ENCODE measurements at places on chromosomes 12 and 14.

DNA sequence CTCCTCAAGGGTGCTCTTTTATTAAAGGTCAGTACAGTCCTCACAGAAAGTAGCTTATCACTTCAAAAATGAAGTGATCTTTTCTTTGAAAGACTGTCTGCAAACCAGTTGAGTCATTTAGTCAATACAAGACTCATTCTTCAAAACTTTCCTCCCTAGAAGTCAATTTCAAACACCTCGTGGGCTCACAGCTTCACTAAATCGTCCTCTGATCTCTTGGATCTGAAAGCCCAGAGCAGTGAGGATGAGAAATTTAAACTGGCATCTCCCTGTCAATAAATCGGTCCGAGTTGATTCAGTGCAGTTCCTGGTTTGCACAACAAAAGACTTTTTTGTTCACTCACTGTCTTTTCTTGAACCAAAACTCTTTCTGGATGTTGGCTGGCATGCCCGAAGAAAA is 44.5 kb downstream of the NUAK1 start:
- H3K4me3 ChIP-seq, result no peak overlapping the region
- H3K4me1 ChIP-seq, result no peaks in the 10 kb centered on the region
- H3K27ac ChIP-seq, result no peak overlapping the region
- no peak for DNase-seq
- peaks cover 5% of the 10 kb centered on the region for H3K27me3 ChIP-seq

- no peak within 1 kb of the TSS for H3K27ac ChIP-seq
- peaks cover 6% of the 10 kb centered on the region for H3K4me1 ChIP-seq
- no peaks in the 10 kb centered on the region for H3K27me3 ChIP-seq
- H3K4me3 ChIP-seq, result peak within 1 kb of the TSS; percentile 28
Observed at GRCh38 chr12:54384591-54385041, at the start of gene ZNF385A. Gene ZNF385A, minus strand, starts transcription at chr12:54384733. Its CDS starts 219 bp downstream, at chr12:54384514.

- H3K4me1 ChIP-seq, result peaks cover 49% of the 10 kb centered on the region
- no peaks in the 10 kb centered on the region for H3K27me3 ChIP-seq
- no peak overlapping the region for H3K4me3 ChIP-seq
- peaks cover 4% of the 10 kb centered on the region for H3K36me3 ChIP-seq
- DNase-seq, result no peak
- H3K27ac ChIP-seq, result no peak overlapping the region
Observed at GRCh38 chr12:49824895-49825294, 3.3 kb downstream of the NCKAP5L start.

- H3K27me3 ChIP-seq, result no peaks in the 10 kb centered on the region
- no peaks in the 10 kb centered on the region for H3K4me1 ChIP-seq
- H3K4me3 ChIP-seq, result no peak overlapping the region
- no peak overlapping the region for H3K27ac ChIP-seq
Observed at GRCh38 chr14:46769292-46769691, 117.7 kb upstream of the RPL10L start.

DNA sequence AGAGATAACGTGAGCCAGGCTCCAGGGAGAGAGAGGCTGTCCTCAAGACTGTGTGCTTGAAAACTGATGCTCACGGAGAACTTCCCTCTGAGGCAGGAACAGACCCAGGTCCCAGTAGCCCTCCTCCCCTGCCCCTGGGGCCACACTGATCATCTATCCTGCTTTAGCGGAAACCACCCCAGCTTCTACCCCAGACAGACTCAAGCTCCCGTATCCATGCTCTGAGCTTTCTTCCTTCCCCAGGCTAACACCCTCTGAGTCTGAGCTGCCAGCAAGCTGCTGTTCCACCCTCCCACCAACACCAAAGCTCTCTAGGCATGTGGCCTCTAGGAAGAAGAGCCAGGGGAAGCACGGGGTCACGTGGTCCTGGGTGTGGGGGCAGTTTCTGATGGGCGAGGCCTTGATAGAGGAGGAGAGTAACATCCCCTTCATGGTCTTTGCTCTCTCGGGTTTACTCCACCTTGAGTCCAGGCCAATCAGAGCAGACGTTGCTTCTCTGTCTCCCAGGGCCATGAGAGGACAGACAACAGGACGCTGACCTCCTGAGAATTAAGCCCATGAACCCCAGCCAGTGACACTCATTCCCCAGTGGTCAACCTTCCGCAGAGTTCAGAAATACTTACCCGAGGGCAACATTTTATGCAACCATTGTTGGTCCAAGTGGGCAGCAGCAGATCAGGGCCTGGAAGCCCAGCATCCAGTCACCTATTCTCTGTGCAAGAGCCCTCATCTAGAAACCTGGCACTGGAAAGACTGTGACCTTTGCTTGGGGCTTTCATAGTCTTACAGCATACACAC is 1.4 kb downstream of the PCK2 start:
- peaks cover 26% of the 10 kb centered on the region for H3K4me1 ChIP-seq
- no peaks in the 10 kb centered on the region for H3K27me3 ChIP-seq
- H3K4me3 ChIP-seq, result peak overlapping the region; percentile 97
- DNase-seq, result no peak
- H3K27ac ChIP-seq, result peak overlapping the region; percentile 78

- no peaks in the 10 kb centered on the region for H3K27me3 ChIP-seq
- DNase-seq, result no peak
Observed at GRCh38 chr12:83197483-83197914, 510.8 kb downstream of the TMTC2 start.

GRCh38 chr12:72673853-72674252 is 401.7 kb downstream of the TRHDE start:
- no peaks in the 10 kb centered on the region for H3K36me3 ChIP-seq
- no peak overlapping the region for H3K27ac ChIP-seq
- H3K27me3 ChIP-seq, result no peaks in the 10 kb centered on the region

- H3K27me3 ChIP-seq, result no peaks in the 10 kb centered on the region
- DNase-seq, result no peak
- no peaks in the 10 kb centered on the region for H3K36me3 ChIP-seq
Observed at GRCh38 chr12:51922146-51922545, 14.8 kb downstream of the ACVRL1 start.

- H3K27ac ChIP-seq, result no peak overlapping the region
- no peak for DNase-seq
- H3K27me3 ChIP-seq, result no peaks in the 10 kb centered on the region
- H3K4me1 ChIP-seq, result peaks cover 9% of the 10 kb centered on the region
- no peaks in the 10 kb centered on the region for H3K36me3 ChIP-seq
- H3K4me3 ChIP-seq, result no peak overlapping the region
Observed at GRCh38 chr12:92019491-92020277, 126.0 kb downstream of the BTG1 start.

DNA sequence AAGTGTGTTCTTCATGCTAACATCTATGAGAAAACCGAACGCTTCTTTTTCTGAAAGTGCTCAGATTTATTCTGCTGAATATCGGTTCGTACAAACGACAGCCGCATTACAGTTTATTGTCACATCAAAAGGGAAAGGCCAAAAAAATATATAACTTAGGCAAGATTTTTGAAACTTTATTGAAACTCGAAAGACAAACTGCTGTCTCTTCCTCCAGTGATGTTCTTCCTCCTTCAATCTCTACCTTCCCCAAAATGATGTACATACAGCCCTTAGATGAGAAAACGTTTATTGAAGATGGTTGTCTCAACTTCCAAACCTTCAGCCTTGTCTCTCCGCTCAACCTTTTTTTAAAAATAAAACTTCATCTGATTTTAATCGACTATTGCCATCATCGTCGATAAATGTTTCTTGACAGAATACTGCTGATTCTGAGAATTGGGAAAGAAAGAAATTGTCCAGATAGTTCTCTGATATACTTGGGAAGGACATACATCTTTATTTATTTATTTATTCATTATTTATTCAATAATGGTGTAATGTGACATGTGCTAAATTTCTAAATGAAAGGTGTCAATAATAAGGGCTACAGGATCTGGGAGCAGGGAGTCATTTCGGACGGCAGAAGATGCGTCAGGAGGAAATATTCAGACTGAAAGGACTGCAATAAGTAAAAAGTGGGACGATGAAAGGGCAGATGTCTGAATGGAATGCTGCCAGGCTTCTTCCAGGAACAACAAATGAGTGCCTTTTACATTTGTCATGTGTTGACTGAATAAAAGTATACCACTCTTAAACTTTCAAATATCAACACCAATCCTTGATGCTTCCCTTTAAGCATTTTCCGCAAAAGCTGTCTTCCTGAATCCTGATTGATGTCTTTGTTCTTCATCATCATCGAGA is 817 bp upstream of the MDM1 start:
- peaks cover 25% of the 10 kb centered on the region for H3K4me1 ChIP-seq
- no peaks in the 10 kb centered on the region for H3K27me3 ChIP-seq
- peak overlapping the region; percentile 66 for H3K27ac ChIP-seq
- DNase-seq, result no peak
- peak overlapping the region; percentile 66 for H3K4me3 ChIP-seq

DNA sequence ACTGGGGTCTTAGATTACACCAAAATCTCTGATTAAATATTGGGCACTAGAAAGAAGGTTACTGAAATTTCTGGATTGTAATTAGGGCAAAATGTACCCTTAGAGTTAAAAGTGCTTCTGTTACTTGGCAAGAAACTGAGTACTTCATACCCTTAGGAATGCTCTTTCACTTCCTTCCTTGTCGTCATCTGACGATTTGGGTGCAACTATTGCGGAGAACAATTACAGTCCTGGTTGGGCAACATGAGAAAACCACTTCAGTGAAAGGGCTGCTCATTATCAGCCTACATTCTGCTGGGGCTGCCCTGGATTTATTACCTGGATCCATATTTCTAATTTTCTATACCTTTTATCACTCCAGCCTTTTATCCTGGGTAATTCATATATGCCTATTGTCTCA is 348.5 kb upstream of the MDGA2 start:
- H3K27me3 ChIP-seq, result no peaks in the 10 kb centered on the region
- no peak overlapping the region for H3K27ac ChIP-seq
- H3K4me1 ChIP-seq, result no peaks in the 10 kb centered on the region
- no peaks in the 10 kb centered on the region for H3K36me3 ChIP-seq
- no peak overlapping the region for H3K4me3 ChIP-seq
